Stimulated activated CD8-positive, alpha-beta memory T cell treated with anti-CD3 and anti-CD28 coated beads, Interleukin-4, amount 100 ng/mL, for 4 hours (primary cell): ENCODE measurements at places on chromosomes 16 and 17.
A peak's percentile ranks its signal among the peaks of the same experiment; 100 is the strongest.

DNA sequence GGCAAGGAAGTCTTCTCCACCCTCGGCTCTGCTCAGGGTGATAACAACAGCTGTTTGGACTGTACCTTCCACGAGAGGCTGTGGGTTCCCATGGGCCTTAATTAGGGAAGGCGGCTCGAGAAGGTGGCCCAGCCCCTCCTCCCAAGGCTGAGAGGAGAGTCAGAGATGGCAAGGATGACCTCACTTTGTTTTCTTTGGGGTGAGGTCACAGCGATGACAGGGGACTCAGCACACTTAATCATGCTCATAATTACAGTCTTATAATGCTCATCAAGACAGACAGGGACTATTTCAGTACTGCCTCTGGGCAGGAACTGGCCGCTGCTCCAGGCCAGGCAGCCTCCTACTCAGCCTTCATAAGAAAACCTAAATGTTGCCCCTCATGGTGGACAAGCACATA is 19.7 kb downstream of the WFDC1 start:
- no peak for DNase-seq

DNA sequence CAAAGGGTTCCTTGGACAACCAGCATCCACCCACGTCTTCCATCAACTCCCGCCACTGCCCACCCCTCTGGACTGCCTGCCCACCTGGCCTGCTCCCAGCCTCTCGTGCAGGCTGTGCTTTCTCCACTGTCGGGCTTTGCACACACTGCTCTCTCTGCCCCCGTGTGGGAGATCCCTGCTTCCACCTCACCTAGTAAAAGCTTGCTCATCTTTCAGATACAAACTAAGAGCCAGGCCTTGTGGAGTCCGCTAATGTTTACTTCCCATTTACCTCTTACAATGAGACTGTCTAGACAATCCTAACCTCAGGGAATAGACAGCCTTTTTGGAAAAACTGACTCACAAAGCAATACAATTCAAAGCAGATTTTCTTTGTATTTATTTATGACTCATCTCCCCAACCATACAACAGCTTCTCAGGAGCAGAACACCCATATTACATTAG is 67.6 kb downstream of the USP31 start:
- no peak for DNase-seq

- DNase-seq: no peak
Observed at GRCh38 chr17:381941-382643, 29.5 kb upstream of the RPH3AL start.

GRCh38 chr17:76989519-76989918 is 121.3 kb downstream of the MGAT5B start:
- no peak for DNase-seq

DNA sequence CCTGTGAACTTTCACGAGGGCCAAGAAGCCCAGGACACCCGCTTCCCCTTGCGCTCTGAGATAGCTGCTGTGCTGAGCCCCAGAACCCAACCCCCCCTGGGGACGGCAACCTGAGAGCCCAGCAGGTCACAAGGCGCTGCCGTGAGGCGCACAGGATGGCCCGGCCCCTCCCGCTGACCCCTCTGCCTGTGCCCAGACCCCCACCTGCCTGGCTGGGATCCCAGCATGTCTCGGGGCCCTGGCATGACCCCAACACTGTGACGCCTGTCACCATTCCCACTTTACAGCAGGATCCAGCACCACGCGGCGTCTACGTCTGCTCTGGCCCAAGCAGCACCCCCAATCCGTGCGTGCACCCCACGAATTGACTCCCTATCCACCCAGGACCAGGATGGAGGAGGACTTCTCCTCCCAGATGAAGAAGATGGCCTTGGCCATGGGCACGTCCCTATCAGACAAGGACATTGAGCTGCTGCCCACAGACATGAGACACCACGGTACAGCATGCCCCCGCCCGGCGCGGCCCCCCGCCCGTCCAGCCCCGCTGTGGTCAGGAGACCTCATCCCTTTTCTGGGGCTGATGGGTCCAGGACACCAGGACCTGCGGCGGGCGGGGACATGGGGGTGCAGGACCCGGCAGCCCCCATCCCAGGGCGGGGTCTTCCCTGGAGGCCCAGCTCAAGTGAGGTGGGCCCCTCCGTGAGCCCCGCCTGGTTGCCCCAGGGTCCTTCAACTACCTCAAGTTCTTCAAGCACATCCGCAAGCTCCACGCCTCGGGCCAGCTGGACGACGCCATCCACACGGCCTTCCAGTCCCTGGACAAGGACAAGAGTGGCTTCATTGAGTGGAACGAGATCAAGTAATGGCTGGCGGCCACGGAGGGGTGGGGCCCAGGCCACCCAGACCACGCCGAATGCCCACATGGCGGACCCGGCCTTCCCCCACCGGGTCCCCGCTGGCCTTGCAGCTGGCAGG is 15.1 kb upstream of the AATK start:
- no peak for DNase-seq

- DNase-seq: no peak
Observed at GRCh38 chr16:48076455-48077012, 79.3 kb downstream of the ABCC12 start.

GRCh38 chr17:28372203-28372944 is 880 bp downstream of the SARM1 start:
- no peak for DNase-seq

DNA sequence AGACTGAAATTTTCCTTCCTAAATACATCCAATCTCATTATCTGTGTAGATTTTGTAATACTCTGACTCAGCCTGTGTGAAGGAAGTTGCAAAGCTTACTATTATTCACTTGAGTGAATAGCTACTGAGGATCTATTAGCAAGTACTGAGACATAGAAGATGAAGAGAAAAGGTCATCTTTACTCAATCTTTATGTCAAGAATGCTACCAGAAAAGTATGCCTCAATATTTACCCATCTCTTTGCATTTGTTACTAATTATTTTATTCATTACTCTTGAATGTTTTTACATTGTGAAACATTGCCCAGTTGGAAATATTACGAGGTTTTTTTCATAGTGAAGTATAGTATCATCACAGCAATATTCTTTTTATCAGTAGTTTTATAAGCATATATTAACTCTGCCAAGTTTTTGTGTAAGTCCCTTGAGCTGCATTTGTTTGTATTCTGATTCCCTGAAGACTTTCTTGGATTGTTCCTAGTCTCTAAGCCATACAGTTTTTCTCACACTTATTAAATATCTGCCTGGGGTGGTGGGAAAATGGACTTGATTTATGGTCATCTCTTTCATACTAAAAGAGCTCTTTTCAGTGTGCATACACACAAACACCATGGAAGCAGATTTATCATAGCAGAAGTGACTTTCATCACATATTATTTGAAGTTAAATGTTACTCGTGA is 110.4 kb downstream of the MRTFB start:
- no peak for DNase-seq

- DNase-seq: peak; percentile 33
Observed at GRCh38 chr16:66474750-66475199, 47.7 kb downstream of the BEAN1 start.

- DNase-seq: no peak
Observed at GRCh38 chr16:979859-980594, 1.5 kb upstream of the SOX8 start.

DNA sequence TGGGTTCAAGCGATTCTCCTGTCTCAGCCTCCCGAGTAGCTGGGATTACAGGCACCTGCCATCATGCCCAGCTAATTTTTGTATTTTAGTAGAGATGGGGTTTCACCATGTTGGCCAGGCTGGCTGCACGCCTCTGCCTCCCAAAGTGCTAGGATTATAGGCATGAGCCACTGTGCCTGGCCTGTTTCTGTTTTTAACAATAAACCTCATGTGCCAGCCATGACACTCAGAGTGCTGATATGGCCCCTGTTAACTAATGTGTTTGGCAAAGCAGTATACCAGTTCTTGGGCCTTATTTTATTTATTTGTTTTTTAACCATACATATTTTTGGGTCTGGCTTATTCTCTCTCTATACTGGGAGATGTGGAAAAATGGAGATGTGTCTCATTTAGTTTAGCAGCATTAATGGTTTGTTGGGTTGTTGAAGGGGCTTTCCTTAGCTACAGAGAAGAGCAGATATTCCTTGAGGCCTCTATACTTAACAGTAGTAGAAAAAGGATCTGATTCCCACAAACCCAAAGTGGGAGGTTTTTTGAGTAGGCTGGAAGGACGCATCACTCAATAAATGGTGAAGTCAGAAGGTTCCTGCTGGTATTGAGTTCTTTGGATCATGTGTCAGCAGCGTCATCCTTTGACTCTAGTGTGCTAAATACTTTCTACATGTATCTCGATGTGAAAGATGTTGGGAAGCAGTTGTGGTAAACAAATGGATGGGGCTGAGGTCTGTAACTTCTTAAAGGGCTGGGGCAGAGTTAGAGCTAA is 16.2 kb upstream of the CDK5R1 start:
- no peak for DNase-seq

GRCh38 chr17:70313086-70313852 is 143.9 kb downstream of the KCNJ2 start:
- no peak for DNase-seq
